ENCODE measurements at places on chromosomes 6 and 20.
A peak's percentile ranks its signal among the peaks of the same experiment; 100 is the strongest.

GRCh38 chr6:30781743-30782424, 37.5 kb upstream of the IER3 start:
- peak; percentile 81 for DNase-seq

GRCh38 chr6:3838992-3839867, 9.9 kb upstream of the FAM50B start:
- no peak for DNase-seq

GRCh38 chr20:47859278-47859677, 74.0 kb upstream of the SULF2 start:
- no peak for DNase-seq

GRCh38 chr6:149443411-149444181, 41.2 kb downstream of the ZC3H12D start:
- DNase-seq, result no peak

- peak; percentile 2 for DNase-seq
Observed at GRCh38 chr6:22737331-22737730, 168.0 kb downstream of the HDGFL1 start.

- DNase-seq, result no peak
Observed at GRCh38 chr6:125637207-125637606, 112.2 kb upstream of the HEY2 start.

DNA sequence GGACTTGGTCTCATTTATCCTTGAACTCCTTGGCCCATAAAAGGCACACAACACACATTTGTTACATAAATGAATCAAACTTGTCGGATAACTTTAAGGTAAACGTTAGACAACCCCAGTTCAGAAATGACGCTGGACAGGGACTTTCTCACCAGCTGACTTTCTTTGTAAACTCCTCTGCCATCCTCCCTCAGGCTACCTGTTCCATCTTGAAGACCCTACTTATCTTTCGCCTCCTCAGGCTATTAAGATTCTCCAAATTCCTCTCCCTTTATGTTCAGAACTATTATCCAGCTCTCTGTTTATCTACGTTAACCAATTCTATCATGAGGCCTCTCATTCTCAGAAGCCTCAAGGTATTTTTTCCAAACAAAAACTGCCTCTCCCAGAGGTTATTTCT, 47.7 kb upstream of the KIF16B start:
- DNase-seq, result no peak

GRCh38 chr6:39907871-39908575, 26.2 kb downstream of the MOCS1 start:
- no peak for DNase-seq
